ENCODE measurements at places on chromosomes 3 and 15.
A peak's percentile ranks its signal among the peaks of the same experiment; 100 is the strongest.

- no peak for DNase-seq
Measured at GRCh38 chr3:133487204-133487603, 86.3 kb upstream of the CDV3 start.

GRCh38 chr3:50303013-50303815 is at the start of gene HYAL1:
Gene HYAL1, minus strand, starts transcription at chr3:50303574. Its CDS starts 618 bp downstream, at chr3:50302956.
- DNase-seq = no peak

GRCh38 chr15:45183511-45183910 is 4.3 kb downstream of the SHF start:
- no peak for DNase-seq

GRCh38 chr3:139534992-139535879 is 4.3 kb downstream of the RBP1 start:
- no peak for DNase-seq

DNA sequence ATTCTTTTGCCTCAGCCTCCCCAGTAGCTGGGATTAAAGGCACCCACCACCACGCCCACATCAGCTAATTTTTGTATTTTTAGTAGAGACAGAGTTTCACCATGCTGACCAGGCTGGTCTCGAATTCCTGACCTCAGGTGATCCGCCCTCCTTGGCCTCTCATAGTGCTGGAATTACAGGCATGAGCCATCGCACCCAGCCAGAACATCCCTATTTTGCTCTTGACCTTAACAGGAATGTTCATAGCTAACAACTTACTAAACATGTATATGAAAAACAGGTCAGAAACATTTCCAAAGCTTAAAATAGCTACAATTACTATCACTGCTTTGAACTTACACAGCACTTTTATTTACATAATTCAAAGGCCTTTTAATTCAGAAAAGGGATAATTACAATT is 33.7 kb downstream of the UQCC5 start:
- DNase-seq = no peak

DNA sequence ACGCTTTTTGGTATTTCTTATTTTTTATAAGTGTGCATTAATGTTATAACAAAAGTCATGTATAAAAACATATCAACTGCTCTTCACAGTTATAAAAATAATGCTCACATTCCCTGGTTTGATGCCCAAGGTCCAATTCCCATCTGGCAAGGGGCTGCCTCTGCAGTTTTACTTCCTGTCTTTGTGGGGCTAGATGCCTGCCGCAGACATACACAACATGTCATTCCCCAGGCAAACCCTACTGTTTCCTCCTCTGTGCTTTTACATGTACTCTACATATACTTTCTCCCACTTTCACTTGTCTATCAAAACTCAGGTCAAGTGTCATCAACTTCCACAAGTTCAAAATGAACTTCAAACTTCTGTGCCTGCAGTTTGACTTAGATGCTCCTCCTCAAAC is 60.5 kb upstream of the ETV5 start:
- no peak for DNase-seq

DNA sequence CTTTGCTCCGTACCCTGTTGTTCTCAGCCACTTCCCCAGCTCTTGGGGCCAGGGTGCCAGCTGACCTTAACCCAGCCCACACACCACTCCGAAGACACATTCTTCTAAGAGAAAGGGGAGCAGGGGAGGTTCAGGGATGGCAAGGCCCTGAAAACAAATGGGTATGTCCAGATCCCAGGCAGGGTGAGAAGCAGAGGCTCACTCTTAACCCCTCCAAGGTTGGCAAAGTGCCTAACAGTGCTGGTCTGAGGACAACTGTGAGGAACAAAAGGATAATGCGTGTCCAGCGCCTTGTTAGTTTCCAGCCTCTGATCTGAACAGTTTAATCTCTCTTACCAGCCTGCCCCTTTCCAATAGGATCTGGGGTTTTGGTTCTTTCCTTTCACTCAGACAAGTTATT is 1.5 kb downstream of the TMEM44 start:
- no peak for DNase-seq

DNA sequence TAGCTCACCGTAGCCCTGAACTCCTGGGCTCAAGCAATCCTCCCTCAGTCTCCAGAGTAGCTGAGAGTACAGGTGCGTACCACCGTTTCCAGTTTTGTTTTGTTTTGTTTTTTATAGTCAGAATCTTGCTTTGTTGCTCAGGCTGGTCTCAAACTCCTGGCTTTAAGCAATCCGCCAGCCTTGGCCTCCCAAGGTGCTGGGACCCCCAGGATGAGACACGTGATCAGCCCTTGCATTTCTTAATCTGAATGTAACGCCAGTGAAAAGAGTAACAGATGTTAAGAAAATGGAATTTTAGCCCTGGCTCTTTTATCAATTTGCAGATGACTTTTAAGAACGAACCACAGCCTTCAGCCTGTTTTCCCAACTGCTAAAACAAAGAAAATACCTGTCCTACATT is 451.3 kb downstream of the SHQ1 start:
- DNase-seq = no peak

DNA sequence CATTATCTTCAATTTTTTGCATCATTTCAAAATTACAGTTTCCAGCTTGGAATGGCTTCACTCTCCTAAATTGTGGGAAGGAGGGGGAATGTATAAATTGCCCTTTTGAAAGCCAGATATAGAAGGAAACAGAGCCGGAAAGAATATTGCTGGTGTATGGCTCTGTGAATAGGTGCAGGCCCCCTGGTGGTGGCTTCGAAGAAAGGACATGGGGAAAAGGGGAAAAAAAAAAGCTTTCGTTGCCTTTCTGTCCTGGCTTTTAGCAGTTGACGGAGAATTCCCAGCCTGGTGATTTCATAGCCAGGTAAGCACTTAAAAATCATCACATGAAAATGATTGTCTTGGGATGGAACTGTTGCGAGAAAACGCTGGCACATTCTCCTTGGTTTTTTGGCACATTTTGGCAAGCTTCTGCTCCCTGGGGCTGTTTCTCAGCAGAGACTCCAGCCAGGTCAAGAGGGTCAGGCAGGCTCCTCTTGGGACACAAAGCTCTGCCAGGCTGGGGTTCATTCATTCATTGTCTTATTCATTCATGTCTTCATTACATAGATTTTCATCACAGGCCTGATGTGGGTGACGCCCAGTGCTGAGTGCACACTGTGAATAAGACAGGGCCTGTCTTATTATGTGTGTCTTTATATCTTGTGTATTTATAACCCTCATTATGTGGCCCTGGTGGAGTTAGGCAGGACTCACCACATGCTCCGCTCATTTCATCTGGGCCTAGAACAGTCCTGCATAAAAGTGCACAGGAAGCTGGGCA is 300.0 kb upstream of the TPM1 start:
- DNase-seq = peak; percentile 79

- no peak for DNase-seq
Measured at GRCh38 chr3:180093535-180093934, 56.8 kb upstream of the PEX5L start.

DNA sequence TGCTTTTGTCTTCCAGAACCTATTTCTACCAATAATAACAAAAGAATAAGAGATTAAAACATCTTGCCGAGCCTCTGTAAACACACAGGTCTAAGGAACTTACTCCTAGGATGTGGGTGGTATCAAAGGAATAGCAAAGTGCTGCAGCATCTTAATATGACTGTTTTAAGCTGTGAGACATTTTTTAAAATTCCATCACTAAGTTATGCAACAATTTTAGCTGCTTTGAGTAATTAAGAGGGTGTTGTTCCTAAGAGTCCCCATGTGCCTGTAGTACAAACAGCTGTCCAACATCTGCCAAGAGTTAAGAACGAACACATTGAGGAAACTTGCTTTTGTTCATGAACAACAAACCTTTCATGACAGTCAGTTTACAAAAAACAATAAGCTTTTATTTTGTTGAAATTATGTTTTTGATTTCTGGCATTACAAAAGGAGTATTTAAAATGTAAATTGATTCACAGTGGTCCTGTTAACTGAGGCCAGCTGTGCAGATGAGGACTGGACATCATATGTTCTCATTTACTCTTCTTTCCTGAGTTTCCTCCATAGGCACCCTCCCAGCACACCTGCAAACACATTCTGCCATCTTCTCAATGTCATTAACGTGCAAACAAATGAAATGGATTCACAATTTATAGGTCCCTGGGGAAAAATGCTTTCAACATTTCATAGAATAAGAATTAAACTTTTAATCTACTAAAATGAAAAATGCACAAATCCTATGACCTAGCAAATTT is 337.3 kb upstream of the ARHGEF26 start:
- DNase-seq = no peak

DNA sequence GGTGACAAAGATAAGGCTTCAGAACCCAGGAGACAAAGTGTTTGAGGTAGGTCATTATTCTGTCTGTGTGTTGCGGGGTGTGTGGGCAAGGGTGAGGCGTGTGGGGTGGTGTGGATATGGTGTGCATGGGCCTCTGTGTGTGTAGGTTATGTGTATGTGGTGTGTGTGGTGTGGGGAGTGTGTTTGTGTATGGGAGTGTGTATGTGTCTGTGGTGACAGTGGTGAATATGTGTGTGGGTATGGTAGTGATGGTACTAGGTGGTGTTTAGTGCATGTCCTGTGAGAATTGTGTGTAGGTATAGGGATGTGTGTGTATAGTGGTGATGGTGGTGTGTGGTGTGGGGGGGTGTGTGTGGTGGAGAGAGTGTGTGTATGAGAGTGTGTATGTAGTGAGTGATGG is 16.2 kb upstream of the ETV5 start:
- no peak for DNase-seq

DNA sequence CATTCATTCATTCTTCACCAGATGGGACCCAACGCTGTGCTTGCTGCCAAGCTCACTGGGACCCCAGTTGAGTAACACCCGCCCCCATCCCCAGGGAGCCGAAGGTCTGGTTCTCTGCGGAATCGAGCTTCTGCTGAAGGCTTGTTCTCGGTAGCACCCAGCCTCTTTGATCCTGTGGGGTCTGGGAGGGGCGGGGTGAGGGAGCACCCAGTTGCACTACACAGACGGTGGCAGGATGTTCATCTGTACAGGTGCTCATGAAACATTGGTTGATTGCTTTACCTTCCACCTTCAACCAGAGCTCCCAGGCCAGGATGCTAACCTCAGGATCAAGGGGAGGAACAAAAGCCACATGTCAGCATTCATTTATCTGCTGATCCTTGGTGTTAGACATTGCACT is 77.7 kb upstream of the RGMA start:
- no peak for DNase-seq

- no peak for DNase-seq
Measured at GRCh38 chr15:37034392-37034791, 66.0 kb downstream of the MEIS2 start.

DNA sequence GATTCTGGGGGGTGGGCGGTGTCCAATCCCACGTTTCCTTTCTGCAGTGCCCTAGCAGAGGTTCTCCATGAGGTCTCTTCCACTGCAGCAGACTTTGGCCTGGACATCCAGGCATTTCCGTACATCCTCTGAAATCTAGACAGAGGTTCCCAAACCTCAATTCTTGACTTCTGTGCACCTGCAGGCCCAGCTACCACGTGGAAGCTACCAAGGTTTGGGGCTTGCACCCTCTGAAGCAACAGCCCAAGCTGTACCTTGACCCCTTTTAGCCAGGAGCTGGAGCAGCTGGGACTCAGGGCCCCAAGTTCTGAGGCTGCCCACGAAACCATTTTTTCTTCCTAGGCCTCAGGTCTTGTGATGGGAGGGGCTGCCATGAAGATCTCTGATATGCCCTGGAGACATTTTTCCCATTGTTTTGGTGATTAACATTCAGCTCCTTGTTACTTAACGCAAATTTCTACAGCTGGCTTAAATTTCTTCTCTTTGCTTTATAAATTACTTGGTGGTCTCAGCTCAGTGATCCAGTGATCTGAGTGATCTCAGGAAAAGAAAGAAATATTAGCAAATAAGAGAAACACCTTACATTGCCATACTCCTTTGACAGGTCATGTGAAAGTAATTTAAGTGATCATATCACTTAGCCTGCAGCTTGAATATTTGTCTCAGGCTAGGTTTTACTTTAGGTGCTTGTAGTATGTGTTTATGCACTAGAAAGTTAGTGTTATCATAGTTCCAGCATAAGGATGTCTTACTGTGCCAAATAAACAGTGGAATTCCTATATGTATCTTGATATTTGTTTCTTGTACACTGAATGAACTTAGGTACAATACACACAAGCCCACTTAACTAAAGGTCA is 3.0 kb downstream of the SNAP23 start:
- no peak for DNase-seq

GRCh38 chr3:52442409-52443267 is 2.3 kb downstream of the SEMA3G start:
- no peak for DNase-seq

- DNase-seq = no peak
Measured at GRCh38 chr3:64805248-64805647, 117.4 kb upstream of the ADAMTS9 start.

DNA sequence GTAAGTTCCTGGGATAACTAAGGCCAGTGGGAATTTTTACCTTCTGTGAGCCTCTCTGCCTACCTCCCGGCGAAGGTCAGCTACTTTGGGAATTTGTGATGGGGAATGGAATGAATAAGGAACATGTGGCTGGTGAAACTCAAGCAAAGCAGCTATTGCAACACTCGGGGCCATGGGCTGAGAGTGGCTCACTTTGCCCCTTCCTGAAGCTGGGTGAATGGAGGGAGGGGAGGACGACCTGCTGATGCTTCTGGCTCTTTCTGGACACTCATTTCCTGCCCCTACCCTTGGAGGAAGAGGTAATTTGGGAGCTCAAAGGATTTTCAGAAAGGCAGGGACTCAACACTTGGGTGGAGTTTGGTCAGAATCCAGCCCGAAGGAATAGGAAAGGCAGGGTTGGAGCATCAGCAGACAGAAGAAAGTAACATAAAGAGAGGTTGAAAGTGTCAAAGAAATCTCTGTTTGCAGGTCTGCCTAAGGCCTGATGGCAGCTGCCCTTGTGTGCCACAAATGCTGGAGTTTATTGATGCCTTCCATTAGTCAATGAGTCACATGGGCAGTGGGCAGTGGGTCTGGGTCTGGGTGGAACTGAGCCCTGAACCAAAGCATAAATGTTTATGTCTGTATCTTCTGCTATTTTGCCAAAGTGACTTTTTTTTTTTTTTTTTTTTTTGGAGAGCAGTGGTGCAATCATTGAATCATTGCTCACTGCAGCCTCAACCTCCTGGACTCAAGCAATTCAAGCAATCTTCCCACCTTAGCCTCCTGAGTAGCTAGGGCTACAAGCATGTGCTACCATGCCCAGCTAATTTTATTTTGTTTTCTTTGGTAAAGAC is 12.4 kb downstream of the LAMP3 start:
- peak; percentile 11 for DNase-seq

DNA sequence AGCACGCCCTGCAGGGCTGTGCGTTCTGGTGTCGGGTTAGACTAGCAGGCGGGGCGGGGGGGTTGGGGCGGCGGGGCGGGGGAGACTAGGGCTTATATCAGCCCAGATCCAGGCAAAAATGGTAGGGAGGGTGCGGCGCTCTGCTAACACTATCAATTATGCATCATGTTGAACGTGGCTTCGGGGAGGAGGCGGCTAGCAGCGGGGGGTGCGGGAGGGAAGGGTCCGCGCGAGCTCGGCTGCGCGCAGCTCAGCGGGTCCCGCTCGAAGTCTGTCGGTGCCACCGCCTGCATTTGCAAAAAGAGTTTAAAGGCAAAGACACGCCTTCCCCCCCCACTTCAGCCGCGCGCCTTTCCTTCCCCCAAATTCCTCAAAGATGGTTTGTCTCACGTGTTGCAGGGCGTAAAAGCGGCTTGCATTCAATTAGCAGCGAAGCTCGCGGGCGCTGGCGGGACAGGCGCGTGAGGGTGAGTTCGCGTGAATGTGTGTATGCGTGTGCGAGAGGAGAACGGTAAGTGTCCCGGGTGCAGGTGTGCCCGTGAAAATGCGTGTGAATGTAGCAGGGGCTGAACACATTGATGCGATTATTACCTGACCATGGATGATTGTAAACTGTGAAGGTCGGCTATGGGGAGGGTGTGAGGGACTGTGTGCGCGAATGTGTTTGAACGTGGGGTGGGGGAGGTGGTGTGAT is at the start of gene ISLR2:
ISLR2 (plus strand) TSS at position 432 of the 694 bp plus-strand sequence. CDS start 2,169 bp downstream, outside the sequence.
- DNase-seq = peak; percentile 64

Data from A673 (cell line).